ENCODE measurements at places on chromosomes 6 and 20.

DNA sequence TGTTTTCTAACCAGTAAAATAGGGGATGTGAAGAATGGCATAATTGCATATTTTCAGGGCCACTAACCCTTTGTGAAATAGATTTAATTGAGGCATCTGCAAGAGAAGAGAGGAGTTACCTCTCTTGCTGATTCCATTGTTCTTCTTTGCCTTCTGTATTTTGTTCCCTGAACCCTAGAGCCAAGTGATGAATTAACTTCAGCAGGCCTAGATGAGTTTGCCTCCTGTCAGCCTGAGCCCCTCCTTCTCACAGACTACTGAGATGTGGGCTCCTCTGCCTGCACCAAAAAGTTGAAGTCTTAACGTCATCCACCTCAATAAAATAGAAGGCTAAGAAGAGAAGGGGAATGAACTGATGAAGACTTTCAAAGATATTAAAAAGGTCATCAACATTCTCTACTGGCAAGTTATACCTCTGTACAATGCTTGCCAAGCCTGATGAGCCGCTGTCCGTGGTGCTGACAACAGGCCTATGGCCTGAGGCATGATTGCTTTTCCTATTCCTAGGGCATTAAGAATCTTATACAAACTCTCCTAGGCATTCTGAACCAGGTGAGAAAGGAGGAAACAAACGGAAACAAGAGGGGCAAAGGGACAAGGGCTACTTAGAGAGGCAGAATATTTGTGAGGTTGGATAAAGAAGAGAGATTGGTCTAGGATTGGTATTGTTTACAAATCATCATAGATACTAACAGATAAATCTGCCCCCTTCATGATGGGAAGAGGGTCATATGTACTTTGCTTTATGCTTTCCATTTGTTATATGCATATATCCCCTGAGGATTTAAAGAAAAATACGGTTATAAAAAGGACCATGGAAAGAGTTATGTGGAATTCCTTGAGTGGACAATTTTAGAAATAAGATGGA lies 46.8 kb downstream of the CD24 start:
- no peak for DNase-seq

DNA sequence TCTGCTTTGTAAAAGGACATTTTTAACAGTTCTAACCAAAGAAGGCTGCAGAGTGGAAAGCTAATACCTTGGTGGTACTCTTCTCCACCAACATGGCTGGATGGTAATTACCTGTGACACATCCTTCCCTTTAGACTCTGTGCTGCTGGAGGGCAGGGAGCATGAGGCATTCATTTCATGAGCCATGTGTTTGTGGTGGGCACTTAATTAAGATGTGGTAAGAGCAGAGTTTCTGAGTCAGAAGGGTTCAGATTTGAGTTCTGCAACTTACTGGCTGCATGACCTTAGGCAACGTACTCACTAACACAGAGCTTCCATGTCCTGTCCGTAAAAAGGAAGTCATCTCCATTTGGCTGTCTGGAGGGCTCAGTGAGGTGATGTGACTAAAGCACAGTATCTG lies 9.1 kb upstream of the ZNF133 start:
- no peak for DNase-seq

DNA sequence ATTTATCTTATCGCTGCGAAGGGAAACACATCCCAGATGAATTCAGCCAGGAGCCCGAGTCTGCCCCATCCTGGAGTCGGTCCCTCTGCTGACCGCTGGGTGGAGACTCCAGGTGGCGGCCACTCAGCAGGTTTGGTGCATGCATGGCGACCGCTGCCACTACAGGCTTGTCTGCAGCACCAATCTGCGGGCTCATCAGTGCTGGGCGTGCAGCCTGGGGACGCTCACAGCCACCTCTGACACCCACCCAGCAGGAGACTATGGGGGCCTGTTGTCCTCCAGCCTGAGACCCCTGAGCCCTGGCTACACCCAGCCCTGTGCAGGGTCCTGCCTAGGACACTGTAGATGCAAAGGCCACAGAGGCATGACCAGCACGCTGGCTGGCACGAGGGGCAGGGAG lies 40.5 kb upstream of the GATA5 start:
- no peak for DNase-seq

DNA sequence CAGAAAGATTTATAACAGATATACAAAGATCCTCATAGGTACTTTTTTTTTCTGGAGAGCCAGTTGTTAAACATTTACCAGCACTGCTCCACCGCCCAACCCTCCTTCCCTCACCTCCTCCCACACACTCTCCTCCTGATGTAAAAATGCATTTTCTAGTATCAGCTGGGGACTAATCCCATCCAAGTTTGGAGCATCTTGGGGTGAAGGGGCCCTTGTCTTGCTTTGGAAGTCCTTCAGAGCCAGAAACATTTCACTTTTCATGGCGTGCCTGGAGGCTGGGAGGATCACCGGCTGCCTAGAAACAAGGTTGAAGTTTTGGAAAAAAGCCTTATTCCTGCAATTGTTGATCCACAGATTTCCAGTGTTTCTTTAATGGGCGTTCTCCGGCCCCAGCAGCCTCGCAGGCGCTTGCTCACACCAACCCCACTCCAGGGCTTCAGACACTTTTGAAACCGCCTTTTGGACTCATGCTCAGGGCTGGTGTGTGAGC lies 165.1 kb upstream of the AFDN start:
- no peak for DNase-seq

- no peak for DNase-seq
Measured at GRCh38 chr6:139763468-139764210, 389.2 kb upstream of the CITED2 start.

GRCh38 chr20:46446851-46447250 lies 40.4 kb upstream of the ELMO2 start:
- DNase-seq: no peak

- no peak for DNase-seq
Measured at GRCh38 chr20:57383447-57384347, 7.5 kb upstream of the RBM38 start.
